ENCODE measurements at places on chromosomes 4 and X.
A peak's percentile ranks its signal among the peaks of the same experiment; 100 is the strongest.

GRCh38 chrX:19040373-19040772, 56.5 kb upstream of the PHKA2 start:
- no peak for DNase-seq

DNA sequence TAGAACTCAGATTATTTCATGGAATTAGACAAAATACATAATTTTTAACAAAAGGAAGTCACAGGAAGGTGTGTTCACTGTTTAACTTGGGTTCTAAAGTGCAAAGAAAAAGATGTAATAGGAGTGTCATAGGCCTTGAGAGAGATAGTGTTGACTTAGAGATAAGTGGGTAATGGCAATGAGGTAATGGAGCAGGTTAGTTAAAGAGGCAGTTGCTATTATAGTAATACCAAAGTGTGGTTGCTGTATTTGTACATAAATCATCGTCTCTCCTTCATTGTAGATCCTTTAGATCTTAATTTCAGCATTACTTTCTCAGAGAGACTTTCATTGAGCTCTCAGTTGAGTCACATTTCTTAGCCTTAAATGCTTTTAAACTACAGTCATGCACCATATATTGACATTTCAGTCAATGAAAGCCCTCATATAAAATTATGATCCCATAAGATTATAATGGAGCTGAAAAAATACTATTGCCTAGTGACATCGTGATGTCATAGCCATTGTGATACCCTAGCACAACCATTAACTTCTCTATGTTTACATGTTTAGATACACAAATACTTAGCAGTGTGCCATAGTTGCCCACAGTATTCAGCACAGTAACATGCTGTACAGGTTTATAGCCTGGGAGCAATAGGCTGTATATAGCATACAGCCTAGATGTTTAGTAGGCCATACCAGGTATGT, 245.4 kb downstream of the ADGRL3 start:
- DNase-seq = no peak

GRCh38 chrX:107741404-107741790, 34.2 kb downstream of the TSC22D3 start:
- no peak for DNase-seq

DNA sequence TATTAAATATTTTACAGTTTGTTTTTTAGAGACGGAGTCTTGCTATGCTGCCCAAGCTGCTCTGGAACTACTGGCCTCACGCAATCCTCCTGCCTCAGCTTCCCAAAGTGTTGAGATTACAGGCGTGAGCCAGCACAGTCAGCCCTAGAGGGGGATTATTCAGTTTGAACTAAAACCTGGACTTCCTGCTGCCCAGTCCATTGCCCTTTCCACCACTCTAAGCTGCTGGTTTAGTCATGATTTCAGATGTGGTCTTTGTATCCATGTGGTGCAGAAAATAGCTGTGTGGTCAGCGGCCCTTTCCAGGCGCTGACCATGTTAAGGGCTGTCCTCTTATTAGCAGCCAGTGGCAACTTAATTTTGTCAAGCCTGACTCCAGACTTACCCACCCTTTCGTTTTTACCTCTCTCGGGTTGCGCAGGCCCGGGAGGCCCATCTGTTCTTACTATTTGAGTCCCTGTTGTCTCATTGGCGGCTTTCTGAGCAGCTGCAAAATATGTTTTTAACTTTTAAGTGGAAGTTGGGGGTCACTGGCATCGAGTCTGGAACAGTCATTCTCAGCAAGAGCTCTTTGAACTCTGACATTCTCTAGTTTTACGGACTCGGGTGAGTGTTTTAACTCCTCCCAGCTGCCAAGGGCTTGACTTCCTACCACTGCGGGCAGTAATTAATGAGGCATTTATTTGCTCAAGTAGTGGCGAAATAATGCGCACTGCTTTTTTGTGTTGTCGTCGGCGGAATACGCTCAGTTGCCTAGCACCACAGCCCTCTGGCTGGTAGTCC, 773 bp upstream of the VMA21 start:
- DNase-seq = peak; percentile 41

GRCh38 chr4:138051157-138051556, 191.0 kb downstream of the SLC7A11 start:
- DNase-seq = no peak

DNA sequence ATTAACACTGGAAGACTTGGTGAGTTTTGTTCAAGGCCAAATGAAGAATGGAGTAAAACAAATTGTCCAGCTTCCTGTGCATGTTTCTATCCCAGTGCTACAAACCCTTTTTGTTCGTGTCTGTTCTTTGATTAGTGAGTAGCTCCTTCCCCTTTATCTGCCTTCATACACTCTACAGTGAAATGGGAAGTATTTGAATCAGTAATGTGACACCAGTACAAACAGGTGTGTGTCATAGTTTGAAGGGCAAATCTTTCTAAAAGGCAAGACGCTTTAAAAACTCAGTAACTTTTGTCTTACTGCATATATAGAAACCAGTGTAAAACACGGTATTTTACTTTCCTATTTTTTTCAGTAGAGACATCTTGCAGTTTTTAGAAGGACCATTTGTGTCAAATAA, 5.9 kb downstream of the ARHGEF38 start:
- no peak for DNase-seq

- DNase-seq = no peak
These were observed 602.9 kb upstream of the HTR2C start for GRCh38 chrX:113980953-113981352.

GRCh38 chrX:4708970-4709760, 995.7 kb upstream of the PRKX start:
- DNase-seq = no peak

GRCh38 chr4:6875431-6875831, 34.2 kb upstream of the TBC1D14 start:
- DNase-seq = no peak

DNA sequence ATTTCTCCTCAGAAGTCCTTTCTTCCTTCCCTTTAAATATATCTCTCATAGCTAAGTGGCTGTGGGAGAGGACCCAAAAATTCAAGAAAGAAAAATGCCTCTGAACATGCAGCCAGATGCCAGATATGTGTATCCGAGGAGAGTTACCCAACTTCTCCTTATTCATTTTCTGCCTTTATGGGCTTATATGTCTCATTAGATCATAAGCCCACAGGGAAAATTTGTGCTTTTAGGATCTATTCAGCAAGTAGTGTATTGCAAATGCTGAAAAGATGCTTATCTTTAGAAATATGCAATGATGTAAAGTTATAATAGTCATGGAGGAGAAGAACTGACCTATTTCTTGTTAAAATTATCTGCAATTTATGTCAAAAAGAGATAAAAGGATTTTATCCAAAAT, 371.8 kb upstream of the NOCT start:
- DNase-seq = no peak

GRCh38 chr4:180900781-180901180, 1342.4 kb upstream of the TENM3 start:
- no peak for DNase-seq

GRCh38 chrX:15072880-15073279, 197.0 kb downstream of the ASB9 start:
- DNase-seq = no peak

DNA sequence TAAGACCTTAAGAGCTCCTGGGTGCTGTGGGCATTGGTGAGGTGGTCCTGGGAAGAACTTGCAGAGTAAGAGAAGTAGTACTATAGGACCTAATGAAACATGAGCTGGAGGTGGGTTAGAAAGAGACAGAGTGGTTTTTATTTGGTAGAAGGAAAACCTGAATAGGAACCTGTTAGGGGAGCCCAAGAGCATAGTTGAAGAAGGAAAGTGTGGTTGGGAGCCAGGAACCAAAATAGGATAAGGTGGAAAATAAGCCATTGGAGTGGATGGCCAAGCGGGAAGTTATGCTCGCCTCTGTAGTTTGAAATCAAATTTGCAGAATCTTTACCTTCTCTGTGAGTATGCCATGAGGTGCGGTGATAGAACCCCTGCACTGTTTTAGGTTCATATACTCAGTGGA, 26.7 kb downstream of the GAB1 start:
- DNase-seq = no peak

- DNase-seq = no peak
These were observed 133.8 kb upstream of the UBQLN2 start for GRCh38 chrX:56429581-56429980.

- DNase-seq = peak; percentile 71
These were observed 2.3 kb downstream of the SH3TC1 start for GRCh38 chr4:8201321-8201781.

- DNase-seq = no peak
These were observed 3.2 kb upstream of the CCKAR start for GRCh38 chr4:26493461-26493860.

DNA sequence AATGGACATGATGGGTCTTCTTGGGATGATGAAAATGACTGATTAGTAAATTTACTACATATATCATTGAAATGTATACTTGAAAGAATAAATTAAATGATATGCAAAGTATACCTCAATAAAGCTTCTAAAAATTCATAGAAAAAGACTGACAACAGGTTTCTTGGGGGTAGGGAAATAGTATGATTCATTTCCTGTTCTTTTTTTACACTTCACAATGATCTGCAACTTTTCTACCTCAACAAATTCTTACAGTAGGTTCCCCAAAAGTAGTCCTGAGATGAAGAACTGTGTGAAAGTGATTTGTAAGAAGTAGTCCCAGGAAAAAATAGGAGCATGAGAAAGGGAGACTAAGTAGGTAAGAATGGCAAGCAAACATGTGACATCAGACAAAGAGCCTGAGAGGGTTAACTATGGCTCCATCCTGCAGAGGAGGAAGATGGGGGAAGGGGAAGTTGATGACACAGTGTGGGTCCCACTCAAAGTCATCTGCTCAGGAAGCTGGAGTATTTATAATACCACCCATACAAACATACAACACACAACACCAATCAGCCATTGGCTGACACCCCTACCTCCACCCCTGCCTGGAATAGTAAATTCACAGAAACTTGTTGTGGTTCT, 73.9 kb downstream of the ARHGAP6 start:
- no peak for DNase-seq

DNA sequence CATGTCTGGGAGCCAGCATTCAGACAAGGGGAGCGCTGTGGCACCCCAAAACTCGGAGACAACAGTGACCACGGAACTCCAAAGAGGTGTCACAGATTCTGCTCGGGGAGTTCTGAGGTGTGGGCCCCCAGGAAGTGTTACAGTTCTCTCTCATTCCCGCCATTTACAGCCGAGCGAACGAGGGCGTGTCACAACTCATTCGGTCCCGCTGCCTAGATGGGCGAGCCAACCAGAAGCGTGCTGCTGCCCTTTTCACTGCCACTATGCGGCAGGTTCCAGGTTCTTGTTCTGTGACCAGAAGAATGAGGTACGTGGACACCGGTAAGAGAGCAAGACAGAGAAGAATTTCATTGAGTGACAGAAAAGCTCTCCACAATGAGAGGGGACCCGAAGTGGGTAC, 1370.6 kb upstream of the AGA start:
- DNase-seq = no peak

GRCh38 chr4:71709961-71710360, 73.9 kb downstream of the GC start:
- DNase-seq = no peak

- no peak for DNase-seq
These were observed 33.4 kb downstream of the KCTD8 start for GRCh38 chr4:44415251-44415650.

GRCh38 chr4:82712561-82712960, 86.0 kb downstream of the SCD5 start:
- DNase-seq = no peak

Data from CD4-positive, alpha-beta T cell treated with Interleukin-4 for 1 hour (primary cell).